ENCODE measurements at places on chromosomes 1 and 21.

GRCh38 chr1:173823781-173824314 is 625 bp upstream of the DARS2 start:
- no peak for DNase-seq

- DNase-seq = no peak
Observed at GRCh38 chr21:39681845-39682244, 63.1 kb upstream of the IGSF5 start.

DNA sequence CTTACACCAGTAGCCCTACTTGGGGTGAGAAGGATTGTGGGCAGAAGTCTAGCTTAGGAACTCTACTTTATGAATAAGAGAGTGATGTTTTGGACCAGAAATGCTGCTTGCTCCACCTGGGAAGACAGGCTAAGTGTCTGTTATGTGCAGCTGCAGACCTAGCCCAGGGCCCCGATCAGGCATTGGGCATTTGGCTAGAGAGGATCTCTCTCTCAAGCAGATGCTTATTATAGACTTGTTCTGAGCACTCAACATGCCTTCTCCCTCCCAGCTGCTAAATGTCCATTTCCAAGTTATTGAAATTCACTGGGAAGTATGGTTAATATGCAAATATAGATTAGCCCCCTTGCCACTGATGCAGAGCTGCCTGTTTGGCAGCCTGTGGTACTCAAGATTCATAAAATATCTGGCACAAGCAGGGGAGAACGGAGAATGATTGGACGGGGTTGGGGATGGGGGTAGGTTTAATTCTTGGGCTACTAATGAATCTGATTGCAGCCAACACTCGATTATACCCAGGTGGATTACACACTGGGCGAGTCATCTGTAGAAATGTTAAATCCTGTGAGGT is 115.9 kb downstream of the KCND3 start:
- DNase-seq = no peak

- no peak for DNase-seq
Observed at GRCh38 chr21:42433946-42434551, 30.3 kb downstream of the UBASH3A start.

DNA sequence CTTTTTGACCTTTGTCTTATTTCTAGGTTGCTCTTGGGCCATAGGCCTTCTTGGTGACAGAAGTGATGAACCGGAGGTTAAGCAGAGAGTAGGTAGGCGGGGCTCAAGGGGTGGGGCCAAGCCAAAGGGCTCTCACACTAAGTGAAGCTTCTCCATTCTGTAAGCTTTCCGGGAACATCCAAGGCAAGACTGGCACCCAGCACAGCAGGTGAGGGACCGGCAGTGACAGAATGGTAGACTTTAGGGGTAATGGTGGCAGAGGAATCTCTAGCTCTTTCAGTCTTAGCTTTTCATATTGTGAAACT is at the start of gene TNFAIP8L2:
Gene TNFAIP8L2 (plus strand): TSS at position 135 of the 305 bp plus-strand sequence. CDS start 2,049 bp downstream, outside the sequence.
- no peak for DNase-seq

DNA sequence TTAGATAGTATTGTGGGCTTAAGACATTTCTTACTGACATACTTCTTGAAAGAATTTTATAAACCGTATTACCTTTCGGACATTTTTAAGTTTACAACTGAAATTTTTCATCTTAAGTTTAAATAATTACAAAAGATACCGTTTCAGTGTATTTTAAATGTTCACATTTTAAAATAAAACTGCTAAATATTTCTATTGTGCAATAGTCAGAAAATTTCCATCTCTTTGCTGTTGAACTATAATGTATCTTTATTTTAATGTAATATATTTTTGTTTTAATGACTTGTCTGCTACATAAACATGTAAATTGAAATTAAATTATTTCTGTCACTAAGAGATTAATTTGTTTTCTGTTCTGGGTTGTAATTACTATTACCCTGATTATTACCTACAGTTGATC is 74.2 kb upstream of the KIAA1614 start:
- no peak for DNase-seq

- no peak for DNase-seq
Observed at GRCh38 chr1:219266524-219266923, 92.8 kb downstream of the LYPLAL1 start.

DNA sequence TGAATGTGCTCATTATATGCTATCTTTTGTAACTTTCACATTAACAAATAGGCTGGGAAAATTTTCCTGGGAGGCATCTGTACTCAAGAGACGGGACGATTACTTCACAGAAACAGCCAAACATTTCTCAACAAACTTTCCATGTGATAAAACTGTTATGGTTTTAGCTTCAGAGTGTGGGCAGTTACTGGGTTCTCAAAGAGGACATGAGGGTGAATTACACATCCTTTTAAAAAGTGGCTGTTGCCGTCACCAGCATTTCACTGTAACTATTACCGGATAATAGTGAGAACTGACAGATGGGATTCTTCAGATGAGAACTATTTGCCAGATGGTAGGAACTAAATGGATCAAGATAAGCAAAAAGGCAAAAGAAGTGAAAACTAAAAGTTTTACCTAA is 109.1 kb downstream of the APP start:
- DNase-seq = no peak

GRCh38 chr1:48089356-48089891 is 92.2 kb upstream of the TRABD2B start:
- DNase-seq = no peak

DNA sequence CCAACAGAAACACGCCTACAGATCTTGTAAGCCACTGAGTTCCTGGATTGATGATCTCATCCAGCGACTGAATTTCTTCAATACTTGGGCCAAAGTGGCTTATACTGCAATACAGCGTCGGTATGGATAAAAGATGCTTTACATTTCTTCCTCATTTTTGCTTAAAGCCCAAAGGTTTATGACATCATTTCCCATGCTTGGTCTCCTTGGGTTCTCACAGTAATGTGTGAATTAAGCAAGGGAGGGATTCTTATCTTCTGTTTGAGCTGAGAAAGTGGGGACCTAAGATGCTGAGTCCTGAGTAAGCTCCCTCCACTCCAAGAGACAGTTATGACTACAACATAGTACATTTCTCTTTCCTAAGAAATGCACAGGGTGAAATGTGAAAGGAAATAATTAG is 39.5 kb downstream of the LBR start:
- DNase-seq = no peak

GRCh38 chr1:74496669-74497068 is 15.7 kb downstream of the LRRC53 start:
- no peak for DNase-seq

DNA sequence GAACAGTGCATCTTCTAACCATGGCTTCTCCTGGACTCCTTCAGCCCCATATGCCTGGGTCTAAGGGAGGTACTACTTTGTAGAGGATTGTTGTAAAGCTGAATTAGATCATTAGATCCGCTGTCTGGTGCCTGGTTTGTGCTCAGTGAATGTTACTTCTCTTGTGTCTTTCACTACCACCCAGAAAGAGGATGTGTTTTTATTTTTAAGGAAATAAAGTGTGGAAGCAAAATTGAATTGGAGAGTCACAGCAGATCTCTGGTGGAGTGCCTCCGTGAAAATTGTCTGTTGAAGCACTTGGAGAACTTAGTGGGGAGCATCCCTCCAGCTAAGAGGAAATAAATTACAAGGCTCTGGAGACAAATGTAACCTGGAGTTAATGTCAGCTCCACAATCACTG is 101.8 kb upstream of the ARTN start:
- DNase-seq = no peak

DNA sequence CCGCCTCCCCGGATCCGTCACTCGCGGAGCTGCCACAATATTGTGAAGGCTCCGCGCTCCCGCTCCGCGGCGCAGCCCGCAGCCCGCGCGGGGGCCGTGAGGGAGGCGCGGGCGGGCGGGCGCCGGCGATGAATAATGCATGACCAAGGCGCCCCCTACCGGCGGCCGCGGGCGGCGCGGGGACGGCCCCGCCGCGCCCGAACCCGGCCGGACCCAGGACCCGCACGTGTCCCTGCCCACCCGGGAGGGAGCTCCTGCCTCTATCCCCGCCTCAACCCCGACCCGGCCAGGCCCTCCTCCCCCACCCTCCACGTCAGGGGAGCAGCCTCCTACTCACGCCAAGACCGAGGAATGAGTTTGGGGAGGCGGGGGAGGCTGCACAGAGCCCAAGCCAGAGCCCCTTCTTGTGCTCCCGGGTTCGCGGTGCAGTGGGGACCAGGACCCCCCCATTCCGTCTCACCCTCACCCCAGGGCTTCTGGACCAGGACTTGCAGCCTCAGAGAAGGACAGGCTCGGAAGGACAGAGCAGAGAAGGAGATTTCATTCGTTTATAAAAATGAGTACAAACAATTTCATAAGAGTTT is 70.8 kb upstream of the CASZ1 start:
- DNase-seq = peak; percentile 71

GRCh38 chr1:244139655-244140054 is 88.6 kb downstream of the ZBTB18 start:
- no peak for DNase-seq

GRCh38 chr1:27555700-27556424 is 48.1 kb downstream of the AHDC1 start:
- DNase-seq = no peak

GRCh38 chr1:113886417-113887401 is 672 bp downstream of the BCL2L15 start:
- no peak for DNase-seq

GRCh38 chr1:218392780-218393179 is 47.6 kb downstream of the TGFB2 start:
- DNase-seq = no peak

DNA sequence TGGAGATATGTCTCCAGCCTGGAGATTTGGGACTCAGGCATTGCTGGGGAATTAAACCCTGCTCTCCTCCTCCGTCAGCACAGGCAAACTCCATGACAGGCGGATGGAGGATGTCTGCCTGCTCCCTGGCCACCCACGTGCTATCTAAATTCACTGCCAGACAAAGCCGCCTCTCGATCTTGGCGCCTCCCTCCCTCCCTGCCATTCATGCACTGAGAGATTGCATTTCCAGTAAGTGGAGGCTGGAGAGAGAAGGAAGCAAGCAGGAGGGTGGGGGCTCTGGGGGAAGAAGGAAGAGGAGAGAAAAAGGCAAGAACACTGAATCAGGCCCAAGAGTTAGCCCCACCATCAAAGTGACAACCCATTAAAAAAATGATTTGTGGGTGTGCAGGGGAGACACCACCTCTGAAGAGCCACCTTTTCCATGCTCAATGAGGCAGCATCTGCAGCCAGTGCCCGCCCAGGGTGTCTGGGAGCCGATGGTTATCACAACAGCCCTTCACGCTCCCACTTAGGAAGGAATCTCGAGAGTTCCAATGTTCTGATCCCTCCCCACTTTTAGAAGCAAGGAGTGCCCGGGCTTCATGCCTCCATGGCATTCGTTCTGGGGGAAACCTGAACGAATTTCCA is 183.0 kb downstream of the HIVEP3 start:
- no peak for DNase-seq

DNA sequence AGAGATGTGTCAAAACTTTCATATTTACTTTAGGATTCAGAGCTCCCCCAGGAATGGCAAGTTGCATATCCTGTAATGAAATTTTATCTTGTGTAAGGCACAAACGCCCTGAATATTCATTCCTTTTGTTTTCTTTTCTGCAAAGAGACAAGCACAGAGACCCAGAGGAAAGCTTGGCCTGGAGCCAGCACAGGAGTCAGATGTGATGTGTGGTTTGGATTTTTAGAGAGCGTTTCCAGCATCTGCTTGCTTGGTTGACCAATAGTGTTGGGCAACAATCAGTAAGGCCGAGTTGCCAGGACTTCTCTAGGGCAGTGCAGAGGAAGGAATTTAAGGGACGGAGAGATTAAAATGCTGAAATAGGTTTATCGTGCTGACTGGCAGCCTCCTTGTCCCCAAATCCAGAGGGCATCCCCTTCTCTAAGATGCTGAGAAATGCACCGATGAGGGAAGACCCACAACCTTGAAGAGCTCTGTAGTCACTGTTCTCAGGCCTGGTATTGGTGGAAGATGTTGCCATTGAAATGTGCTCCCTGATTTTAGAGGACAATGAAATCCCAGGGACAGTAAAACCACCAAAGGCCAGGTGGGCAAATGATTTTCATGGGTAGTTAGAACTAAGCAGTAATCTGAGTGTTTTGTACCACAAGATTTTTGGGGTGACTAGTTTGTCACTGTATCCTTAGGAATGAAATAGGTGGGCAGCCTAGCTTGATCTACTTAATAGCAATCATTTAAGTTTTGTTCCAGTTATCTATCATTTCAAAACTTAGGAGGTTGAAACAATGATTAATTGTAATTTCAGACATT is 37.9 kb upstream of the RHOU start:
- DNase-seq = no peak

- DNase-seq = no peak
Observed at GRCh38 chr1:93559045-93559444, 111.1 kb downstream of the FNBP1L start.

- no peak for DNase-seq
Observed at GRCh38 chr21:44437371-44437695, 18.0 kb upstream of the LRRC3 start.

GRCh38 chr1:240831191-240831631 is 219.3 kb upstream of the GREM2 start:
- no peak for DNase-seq

- peak; percentile 97 for DNase-seq
Observed at GRCh38 chr1:151510957-151511635, at the start of gene CGN. TSS of gene CGN (plus strand) at chr1:151511387. CDS start at chr1:151518520, 7,133 bp downstream.

DNA sequence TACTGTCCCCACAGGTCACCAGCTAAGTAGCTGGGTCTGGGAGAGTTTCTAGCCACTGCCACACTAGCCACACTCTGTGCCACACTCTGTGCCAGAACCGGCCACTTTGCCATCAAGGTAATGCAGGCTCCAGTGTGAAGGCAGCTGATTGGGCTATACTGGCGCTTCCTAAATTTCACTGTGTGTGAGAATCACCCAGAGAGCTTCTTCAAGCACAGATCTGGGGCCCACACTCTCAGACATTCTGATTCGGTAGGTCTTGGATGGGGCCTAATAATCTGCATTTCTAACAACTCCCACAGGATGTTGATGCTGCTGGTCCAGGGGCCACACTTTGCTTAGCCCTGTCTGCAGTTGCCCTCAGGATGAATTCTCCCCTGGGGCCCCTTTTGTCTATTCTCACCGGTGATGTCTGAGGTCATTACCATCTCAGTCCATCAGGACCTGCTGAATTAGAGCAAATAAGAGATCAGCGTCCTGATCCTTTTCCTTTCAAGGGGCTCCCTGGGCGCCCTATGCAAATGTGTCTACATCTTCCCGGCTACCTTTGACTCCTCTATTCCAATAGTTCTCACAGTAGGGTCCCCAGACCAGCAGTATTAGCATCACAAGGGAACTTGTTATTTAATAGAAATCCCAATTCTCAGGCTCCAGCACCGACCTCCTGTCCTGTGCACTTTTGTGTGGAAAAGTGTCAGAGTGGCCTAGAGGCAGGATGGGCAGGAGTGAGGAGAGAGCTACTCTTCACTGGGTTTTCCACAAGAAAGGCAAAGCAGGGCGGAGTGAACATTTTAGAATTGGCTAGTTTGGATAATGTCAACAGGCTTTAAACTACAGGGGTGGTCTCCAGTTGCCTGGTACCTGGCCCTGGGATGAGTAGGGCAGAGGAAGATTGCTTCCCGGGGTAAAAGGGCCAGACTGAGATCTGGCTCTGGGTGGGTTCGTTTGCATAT is 24.7 kb upstream of the LRRN2 start:
- DNase-seq = no peak

Measured in NCI-H2081 (cell line).